Eye (tissue), 1 donor: ENCODE measurements at places on chromosomes 7 and 10.

- no peak for DNase-seq
These were observed 55.6 kb upstream of the SKAP2 start for GRCh38 chr7:26919906-26920493.

- DNase-seq, result peak; percentile 92
These were observed at the start of gene VOPP1 for GRCh38 chr7:55572378-55573233. VOPP1 (minus strand) TSS chr7:55572502; CDS start chr7:55572324, 178 bp downstream.

DNA sequence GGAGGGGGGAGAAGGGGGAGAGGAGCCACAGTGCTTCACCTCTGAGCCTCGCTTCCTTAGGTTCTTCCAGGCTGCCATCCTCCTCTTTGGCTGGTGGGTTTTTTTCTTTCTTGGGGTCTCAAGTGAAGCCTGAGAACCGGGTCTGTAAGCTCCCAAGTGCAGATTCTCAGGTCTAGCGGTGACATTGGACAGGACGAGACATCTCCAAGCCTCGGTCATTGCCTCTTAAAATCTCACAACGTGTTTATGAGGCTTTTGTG is 817 bp upstream of the IL15RA start:
- DNase-seq, result peak; percentile 54

DNA sequence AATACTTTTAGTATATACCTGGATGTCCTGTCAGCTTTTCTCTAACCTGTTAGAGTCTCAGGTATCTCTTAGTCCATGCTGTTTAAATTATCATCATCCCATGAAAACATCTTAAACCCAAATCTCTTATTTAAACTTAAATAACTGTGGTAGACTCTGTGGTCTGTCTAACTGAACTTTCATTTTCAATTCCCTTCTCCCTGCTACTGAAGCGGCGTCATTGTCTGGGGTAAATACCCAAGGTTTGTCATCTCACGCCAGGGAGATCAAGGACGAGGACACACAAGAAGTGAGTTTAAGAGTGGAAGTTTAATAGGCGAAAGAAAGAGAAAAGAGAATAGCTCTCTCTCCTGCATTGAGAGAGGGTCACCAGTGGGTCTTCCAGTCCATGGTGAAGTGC is 804.4 kb upstream of the CELF2 start:
- DNase-seq, result no peak

- DNase-seq, result no peak
These were observed 74.0 kb downstream of the SEPTIN7 start for GRCh38 chr7:35874886-35875285.

DNA sequence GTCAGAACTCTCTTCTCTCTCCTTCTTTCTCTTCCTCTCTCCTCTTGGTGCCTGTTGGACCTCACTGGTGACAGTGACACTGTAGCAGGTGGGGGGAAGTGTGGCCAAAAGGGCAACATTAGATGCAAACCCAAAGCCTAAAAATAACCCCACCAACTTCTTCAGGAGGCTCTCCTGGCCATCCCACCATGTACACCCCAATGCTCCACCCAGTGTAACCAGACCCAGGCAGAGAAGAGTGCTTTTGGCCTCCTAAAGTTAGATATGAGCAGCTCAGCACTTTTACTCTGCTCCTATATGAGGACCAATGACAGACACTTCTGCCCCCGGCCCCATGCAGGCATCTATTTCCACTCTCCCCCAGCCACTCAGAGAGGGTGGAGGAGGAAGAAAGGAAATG is 5.5 kb downstream of the MYOZ1 start:
- DNase-seq, result no peak

DNA sequence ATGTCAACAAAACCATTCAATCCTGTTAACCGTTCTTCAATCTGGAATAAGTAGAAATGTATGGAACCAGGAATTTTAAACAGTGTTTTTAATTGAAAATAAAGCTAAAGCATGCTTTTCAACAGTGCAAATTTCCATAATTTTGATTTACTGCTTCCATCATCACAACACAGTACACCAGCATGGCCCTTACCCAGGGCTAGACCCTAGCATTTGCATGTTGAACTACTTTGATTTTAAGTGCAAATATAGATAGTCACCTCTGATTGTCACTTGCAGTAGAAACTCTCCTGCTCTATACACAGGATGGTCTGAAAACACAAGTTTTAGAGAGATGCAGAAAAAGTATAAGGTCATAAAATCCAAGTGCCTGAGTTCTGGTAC is 12.1 kb downstream of the SKIDA1 start:
- DNase-seq, result peak; percentile 66
